NCI-H1105 (cell line): ENCODE measurements at places on chromosomes 1 and 21.
A peak's percentile ranks its signal among the peaks of the same experiment; 100 is the strongest.

DNA sequence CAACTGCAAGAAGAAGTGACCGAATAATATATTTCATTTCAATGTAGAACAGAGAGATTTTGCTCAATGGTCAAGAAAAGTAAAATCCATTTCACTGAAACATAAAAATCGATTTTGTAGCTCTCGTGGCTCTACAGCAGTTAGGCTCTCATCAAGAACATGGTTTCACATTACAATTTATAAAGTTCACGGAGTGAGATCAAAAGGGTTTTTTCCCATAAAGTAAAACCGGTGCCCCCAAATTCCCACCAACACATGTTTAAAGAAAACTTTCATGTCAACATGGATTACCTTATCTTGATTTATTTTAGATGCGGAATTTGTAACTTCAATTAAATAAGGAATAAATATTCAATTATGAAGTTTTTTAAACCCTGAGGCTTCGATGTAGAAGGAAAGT is 16.3 kb upstream of the VAV3 start:
- DNase-seq: no peak

DNA sequence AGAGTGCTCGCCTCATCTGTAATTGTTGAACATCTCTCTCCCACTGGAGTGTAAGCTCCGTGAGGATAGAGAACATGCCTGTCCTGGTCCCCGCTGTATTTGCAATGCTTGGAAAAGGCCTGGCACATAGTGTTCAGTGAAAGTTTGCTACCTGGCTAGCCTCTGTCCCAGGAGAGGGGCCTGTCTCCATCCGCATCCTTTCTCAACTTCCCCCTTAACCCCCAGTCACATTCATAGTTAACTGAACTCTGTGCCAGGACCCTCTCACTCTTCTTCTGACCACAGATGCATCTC is 15.2 kb downstream of the SPOCD1 start:
- no peak for DNase-seq

DNA sequence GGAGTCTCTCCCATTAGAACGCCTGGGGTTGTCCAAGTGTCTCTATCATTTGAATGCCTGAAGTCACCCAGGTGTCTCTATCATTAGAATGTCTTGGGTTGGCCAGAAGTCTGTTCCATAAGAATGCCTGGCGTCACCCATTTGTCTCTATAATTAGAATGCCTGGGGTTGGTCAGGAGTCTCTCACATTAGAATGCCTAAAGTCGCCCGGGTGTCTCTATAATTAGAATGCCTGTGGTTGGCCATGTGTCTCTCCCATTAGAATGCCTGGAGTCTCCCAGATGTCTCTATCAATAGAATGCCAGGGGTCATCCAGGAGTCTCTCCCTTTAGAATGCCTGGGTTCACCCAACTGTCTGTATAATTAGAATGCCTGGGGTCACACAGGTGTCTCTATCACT is 54.5 kb downstream of the RNF187 start:
- no peak for DNase-seq

GRCh38 chr1:8155528-8156186 is 129.5 kb upstream of the ERRFI1 start:
- DNase-seq: no peak

DNA sequence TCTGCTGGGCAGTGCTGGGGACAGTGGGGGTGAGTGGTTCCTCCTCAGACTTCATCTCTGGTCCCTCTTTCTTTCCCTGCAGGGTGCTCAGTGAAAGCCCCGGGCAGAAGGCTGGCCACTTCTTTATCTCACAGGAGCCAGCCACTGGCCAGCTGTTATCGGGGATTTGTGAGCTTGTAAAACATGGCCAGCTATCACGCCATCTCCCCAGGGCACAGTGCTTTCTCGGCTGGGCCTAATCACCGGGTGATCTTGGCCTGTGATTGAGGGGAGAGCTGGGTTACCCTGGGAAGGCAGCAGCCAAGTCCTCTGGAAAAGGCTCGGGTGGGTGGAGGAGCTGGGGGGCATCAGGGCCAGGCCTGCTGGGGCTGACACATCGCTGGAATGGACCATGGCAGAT is 83.0 kb downstream of the IGSF21 start:
- DNase-seq: no peak

- DNase-seq: no peak
These were observed 36.2 kb downstream of the UTP25 start for GRCh38 chr1:209863766-209864485.

DNA sequence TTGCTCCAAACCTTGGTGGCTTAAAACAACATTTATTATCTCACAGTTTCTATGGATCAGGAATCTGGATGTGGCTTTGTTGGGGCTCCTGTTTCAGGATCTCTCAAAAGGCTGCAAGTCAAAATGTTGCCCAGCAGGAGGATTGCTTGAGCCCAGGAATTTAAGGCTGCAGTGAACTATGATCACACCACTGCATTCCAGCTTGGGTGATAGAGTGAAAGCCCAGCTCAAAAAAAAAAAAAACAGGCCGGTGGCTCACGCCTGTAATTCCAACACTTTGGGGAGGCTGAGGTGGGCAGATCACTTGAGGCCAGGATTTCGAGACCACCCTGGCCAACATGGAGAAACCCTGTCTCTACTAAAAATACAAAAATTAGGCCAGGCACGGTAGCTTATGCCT is 30.0 kb downstream of the BCAS2 start:
- no peak for DNase-seq

DNA sequence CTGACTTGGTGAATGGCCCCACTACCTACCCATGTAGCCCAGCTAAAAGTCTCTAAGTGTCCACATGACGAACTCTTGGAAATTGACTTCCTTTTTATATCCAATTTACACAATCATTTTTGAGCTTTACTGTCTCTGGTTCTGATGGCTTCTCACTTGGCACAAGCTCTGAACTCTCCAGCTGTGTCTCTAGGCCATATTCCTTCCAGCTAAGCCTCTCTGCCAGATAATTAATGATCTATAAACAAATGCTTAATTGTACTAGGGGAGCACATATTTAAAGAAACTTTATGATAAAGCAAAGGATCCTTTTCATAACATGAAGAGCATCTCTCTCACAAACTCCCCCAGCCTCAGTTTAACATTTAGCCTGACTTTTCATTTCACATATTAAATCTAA is 16.3 kb upstream of the BEND5 start:
- peak; percentile 32 for DNase-seq

DNA sequence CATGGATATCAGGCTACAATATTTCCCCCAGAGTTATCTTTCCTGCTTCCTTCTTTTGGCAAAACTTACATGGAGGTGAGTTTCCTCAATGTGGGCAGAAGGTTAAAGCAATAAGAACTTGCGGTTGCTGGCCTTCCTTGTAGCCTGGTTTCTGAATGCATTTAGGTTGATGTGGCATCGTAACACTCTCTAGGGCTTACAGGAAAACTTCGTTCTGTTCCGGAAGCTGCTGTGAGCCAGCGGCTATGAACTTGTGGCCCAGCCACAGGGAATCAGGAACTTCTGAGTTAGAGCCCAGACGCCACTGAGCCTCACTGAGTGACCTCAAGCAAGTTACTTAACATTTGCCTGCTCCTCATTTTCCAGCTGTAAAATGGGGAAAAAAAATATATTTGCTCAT is 623.4 kb upstream of the ADAMTS5 start:
- no peak for DNase-seq

DNA sequence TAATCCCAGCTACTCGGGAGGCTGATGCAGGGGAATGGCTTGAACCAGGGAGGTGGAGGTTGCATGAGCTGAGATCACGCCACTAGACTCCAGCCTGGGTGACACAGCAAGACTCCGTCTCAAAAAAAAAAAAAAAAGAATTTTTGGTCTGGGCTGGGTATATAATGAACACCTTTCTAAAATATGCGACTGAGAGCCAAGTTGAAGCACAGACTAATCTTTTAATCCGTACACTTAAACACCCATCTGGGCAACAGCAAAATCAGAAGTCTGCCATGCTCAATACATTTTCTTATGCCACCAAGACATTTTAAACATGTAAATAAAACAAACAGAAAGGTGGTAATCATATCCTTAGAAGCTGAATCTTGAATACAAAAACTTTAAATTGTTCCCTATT is 31.6 kb upstream of the ABCB10 start:
- no peak for DNase-seq

DNA sequence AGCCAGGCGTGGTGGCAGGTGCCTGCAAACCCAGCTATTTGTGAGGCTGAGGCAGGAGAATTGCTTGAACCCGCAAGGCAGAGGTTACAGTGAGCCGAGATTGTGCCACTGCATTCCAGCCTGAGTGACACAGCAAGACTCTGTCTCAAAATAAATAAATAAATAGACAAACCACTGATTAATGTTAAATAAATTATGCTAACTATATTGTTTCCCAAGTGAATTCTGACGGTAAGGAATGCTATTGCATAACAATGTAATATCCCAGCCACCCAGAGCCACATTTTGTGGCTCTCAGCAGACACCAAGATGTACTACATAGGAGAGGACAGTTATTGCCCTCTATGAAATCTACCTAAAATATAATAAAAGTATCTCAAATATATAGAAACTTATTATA is 55.4 kb downstream of the LPGAT1 start:
- no peak for DNase-seq

DNA sequence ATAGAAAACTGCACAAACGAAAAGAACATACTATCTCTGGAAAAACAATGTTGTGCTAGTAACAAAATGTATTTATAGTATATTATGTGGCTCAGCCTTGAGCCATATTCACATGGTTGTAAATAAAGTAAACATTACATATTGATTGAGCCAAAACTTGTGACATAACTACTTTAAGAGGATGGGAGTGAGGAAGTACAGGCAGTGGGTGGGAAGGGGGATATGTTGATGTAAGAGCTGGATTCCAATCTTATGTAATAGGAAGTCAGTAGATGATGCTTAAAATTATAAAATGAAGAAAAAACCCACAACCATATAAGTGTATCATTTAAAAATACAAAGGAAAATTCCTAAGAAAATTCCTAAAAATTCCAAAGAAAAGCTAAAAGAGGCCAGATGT is 42.7 kb downstream of the RHOU start:
- DNase-seq: no peak

GRCh38 chr1:181111559-181111958 is 23.1 kb downstream of the IER5 start:
- no peak for DNase-seq

- no peak for DNase-seq
These were observed 68.4 kb downstream of the MACF1 start for GRCh38 chr1:39272798-39273469.

DNA sequence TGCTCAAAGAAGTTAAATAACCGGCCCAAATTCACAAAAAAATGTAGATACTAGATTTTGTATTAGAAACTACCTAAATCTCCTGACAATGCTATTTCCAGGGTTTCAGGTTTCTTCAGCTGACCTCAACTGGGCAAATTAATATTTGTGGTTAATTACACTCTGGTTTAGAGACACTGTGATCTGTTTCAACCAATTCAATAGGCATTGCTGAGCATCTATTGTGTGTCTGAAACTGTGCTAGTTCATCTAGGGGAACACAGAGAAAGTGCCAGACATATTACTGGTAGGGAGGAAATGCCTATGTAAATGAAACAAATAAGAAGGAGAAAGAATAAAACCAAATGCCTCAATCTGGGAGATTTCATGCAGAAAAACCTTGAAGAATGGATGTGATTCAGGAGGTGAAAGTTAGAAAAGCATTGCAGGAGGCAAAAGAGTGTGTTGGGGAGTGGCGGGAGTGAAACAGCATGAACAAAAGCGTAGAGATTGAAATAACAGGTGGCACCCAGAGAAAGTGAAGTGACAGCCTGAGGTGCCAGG is 51.3 kb upstream of the IVNS1ABP start:
- no peak for DNase-seq

DNA sequence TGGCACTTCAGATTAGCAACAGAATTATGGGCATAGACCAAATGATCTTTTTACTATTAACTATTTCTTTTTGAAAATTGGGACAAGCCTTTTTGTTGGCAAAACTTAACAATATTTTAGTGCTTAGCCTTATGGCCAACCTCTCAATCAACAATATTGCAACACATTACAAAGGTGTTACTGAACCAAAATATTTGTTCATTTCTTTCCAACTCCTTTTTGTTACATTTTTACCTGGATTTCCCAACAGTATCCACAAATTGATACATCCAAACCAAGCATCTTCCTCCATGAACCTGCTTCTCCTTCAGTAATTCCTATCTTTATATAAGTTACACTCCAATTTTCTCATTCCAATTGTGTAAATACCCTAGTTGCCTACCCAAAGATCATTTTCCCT is 1.5 kb upstream of the AMPD1 start:
- DNase-seq: no peak

GRCh38 chr1:53959664-53960250 is 13.6 kb downstream of the LRRC42 start:
- no peak for DNase-seq

DNA sequence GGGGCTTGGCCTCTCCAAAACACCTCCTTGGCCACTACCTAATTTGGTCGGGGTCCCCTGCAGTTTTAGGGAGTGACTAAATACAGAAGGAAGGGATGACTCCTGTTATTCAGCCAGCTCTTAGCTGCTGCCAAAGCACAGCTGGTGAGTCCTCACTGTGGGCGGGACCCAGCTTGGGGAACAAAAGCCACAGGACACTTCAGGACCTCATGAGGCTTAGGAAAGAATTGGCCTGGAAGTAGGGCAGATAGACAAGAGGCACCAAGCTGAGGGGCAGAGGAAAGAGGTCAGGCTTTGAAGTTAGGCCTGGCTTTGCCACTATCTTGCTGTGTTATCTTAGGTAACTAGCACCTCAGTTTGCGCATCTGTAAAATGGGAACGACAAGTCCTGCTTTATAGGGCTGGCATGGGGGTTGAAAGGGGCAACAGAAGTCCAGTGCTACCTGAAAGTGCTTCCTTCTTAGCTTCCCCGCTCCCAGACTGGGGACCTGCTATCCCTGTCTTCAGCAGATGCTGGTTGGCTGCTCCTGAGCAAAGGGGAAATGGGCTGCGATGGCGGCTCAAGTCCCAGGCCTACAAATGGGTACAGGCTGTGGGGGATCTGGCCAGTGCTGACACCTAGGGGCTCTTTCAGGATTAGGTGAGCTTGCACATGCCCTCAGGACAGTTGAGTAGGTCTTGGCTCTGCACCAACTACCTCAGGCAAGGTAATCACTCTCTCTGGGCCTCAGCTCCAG is 15.7 kb downstream of the IFI6 start:
- DNase-seq: no peak

DNA sequence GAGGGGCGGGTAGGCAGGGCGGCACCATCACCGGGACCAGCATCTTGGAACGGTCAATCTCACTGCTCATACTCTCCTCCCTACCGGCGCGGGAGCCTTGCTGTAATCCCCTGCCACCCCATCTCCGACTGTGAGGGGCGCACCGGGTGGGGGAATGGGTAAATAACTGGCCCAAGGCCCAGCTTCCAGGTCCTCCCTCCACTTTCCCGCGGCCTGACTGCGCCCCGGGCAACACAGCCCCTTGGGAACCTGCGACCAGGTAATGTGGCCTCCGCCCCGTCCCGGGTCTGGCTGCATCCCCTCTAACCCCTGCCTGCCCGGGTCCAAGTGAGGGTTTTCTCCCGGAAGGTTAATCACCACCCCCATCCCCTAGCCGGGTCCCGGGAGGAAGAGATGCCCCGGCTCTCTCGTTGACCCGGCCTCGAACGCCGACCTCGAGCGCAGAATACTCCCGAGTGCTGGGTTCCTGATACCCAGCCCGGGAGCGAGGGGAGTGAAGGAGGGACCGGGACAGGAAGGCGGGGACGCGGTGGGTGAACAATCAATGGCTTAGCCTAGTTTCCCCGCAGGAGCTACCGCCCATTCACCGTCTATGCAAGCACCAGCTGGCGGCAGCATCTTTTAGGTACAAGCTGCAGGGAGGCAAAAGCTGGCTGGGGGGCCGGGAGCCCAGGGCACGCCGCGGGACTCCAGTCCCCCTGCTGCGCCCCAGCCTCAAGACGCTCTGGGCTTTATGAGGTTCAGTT is 5.9 kb upstream of the LHX9 start:
- peak; percentile 33 for DNase-seq

GRCh38 chr21:26888256-26888655 is 43.0 kb upstream of the ADAMTS1 start:
- DNase-seq: no peak
